ENCODE measurements at places on chromosomes 1 and 21. TPM values are rescaled to one million over a fixed set of nuclear protein-coding genes. Genes with fewer than 3 reads are reported as not detected.

GRCh38 chr1:173268786-173269277 is 61.7 kb upstream of the TNFSF4 start:
- no peak for DNase-seq

DNA sequence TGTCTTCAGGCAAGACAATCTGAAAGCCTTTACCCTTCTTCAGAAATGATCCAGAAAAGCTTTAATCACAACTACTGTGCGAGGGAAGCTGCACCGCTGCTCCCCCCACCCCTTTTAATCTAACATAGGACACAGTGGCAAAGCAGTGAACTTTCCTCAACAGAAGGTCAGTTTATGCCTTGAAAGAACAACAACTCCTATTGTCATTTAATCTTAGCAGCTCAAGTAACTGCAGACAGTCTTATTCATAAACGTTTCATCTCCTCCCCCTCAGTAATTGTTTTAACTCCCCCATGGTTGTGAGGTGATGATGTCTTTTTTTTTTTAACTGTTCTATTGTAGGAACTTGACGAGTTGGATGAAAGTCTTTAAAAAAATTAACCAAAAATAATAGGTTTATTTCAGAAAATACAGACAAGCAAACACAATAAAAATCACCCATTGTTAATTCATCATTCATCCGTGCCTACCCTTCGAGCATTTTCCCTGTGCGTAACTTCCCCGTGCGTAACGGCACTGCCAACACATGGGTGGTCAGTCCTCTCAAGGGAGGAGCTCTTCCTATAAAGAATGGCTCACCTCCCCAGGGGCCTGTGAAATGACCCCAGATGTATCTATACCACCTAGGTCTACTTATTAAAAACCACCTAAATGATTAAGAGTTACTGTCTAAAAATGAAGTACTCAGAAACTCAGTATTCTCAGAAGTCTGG is 3.3 kb upstream of the ADAR start:
- DNase-seq: no peak

GRCh38 chr1:112358061-112358770 is 37.8 kb upstream of the CTTNBP2NL start:
- no peak for DNase-seq

- no peak for DNase-seq
Measured at GRCh38 chr1:29753771-29754572, 517.6 kb downstream of the PTPRU start.

DNA sequence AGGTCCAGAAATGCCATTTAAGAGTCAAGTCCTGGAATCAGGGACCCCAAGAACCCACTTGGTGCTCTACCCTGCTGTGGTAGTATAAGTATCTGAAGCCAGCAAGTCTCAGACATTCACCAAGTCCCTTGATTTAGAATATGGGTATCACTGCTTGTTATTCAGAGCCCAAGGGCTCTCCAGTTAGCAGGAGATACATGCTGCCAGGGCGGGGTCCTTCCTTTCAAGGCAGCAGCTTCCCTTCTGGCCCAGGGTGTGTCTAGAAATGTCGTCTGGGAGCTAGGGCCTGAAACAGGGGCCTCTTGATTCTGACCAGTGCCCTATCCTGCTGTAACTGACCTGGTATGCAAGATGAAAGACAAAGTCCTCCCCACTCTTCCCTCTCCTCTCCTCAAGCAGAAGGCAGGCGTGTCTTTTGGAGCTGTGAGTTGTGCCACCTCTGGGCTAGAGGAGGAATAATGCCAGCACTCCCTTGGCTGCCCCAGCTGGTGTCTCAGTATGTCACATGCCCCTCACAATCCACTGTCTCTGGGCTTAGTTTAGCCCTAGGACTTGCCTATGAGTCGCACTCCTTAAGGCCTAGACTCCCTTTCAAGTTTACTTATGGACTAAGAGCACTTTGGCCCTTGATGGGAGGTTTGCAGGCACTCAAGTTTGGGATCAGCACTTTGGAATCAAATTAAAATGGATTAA is 200.2 kb downstream of the MRPL39 start:
- no peak for DNase-seq

GRCh38 chr1:230281556-230281955 is 144.6 kb downstream of the PGBD5 start:
- no peak for DNase-seq

Gene RPTN
- total RNA-seq: not detected

- DNase-seq: no peak
Measured at GRCh38 chr1:180278194-180278515, 48.1 kb downstream of the LHX4 start.

GRCh38 chr1:10495952-10496351 is 21.2 kb downstream of the PEX14 start:
- DNase-seq: peak; percentile 75

DNA sequence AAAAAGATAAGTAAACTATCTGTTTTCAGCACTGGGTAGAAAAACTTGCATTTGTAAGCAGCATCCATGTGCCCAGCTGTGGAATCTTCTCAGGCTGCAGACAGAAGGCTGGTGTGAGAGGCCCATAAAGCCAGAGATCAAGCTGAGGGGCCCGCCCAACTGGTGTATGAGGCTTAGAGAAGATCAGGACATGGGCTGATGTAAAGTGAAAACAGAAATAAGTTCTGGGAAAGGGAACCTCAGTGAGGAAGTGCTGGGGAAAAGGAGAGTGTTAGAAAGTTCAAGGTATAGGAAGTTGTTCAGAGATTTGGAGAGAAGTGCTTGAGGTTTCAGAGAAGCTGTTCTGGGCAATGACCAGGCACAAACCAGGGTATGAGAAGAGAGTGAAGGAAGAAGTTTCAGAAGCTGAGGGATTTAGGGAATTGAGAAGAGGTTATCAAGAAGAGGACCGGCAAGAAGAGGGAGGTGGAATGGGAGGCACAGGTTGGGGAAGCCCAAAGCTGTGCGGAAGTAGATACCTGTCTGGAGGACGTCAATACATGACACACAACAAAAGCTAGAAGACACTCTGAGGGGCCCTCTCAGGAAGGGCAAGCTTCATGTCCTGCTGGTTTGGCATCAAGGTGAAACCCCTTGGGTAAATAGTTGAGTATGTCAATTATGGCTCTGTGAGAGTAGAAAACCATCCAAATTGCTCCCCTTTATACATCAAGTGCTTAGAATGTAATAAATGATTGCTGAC is 2.7 kb upstream of the CD5L start:
- DNase-seq: peak; percentile 2

GRCh38 chr1:86335916-86336315 is 60.2 kb downstream of the ODF2L start:
- no peak for DNase-seq

Gene TNFRSF4
- 2.9 TPM for total RNA-seq

GRCh38 chr1:24875257-24875656 is 54.8 kb downstream of the RUNX3 start:
- no peak for DNase-seq

Gene TGFBR3
- total RNA-seq: 69.2 TPM

Gene SLAMF6
- total RNA-seq: not detected

Gene XCL2
- total RNA-seq: 1.7 TPM

Gene S100A3
- total RNA-seq: 0.72 TPM

Gene GUCA2B
- total RNA-seq: not detected

Gene OR2T29
- not detected for total RNA-seq

DNA sequence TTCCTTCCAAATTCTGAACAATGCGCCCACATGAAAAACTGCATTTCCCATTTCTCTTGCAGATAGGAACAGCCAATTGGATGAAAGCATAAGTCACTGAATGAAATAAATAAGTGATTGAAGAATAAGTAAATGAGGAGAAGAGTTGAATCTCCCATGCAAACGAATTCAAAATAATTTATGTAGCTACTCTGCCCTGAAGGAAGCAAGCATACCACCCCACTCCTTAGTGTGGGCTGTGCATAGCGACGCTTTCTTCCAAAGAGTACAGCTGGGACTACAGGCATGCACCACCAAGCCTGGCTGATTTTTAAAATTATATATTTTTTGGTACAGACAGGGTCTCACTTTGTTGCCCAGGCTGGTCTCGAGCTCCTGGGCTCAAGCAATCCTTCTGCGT is 16.5 kb upstream of the RIMKLA start:
- DNase-seq: no peak

DNA sequence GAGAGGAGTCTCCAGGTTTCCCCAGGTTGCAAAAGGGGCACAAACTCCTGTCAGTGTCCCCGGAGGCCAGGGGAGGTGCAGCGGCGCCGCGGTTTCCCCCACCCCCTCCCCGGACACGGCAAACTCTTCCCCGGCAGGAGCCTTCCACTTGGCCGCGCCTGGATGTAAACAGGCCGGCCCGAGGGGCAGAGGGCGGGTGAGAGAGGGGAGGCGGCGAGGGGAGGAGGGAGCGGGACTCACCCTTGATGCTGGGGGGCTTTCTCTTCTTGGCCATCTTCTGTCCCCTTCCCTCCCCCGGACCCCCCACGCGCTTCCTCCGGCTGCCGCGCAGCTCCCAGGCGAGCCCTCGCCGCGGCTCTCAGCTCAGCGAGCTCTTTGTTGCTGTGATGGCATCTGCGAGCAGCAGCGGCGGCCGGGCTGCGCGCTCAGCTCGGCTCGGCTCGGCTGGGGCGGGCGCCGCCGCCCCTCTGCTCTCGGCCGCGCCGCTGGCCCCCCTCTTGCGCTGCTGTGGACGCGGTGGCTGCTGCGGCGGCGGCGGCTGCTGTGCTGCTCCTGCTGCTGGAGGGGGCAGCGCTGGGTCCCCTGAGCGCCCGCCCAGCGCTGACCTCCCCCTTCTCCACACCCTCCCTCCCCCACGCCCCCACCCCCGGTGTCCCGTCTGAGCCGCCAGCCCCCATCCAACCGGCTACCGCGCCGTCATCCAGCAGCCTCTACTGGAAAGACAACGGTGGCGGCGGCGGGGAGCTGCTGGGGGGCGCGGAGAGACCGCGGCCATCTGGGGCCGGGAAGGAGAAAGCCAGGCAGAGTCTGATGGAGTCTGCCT is 4.9 kb upstream of the SLC44A5 start:
- DNase-seq: peak; percentile 67

Gene OR2L2
- not detected for total RNA-seq

DNA sequence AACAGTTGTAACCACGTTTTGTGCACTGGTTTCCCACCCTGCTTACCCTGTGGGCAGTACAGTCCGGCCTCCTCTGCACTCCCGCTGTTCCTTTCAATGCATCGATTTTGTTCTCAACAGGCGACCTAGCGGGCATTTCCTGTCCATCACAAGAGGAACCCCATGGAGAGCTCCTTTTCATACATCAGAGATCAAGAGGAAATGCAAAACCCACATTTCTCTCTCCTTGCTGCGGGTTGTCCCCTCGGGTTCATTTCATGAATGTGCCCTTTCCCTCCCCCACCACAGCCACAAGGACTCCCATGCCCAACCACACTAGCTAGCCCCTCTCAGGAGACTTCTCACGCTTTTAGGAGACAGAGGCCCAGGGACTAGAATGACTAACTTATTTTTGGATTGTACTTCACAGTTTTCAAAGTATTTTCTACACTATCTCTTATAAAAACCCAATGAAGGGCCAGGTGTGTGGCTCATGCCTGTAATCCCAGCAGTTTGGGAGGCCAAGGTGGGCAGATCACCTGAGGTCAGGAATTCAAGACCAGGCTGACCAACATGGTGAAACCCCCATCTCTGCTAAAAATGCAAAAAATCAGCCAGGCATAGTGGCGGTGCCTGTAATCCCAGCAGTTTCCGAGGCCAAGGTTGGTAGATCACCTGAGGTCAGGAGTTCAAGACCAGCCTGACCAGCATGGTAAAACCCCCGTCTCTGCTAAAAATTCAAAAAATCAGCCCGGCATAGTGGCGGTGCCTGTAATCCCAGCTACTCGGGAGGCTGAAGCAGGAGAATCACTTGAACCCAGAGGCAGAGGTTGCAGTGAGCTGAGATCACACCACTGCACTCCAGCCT is 18.4 kb downstream of the ATP1A4 start:
- DNase-seq: no peak

Gene RGS7
- total RNA-seq: not detected

DNA sequence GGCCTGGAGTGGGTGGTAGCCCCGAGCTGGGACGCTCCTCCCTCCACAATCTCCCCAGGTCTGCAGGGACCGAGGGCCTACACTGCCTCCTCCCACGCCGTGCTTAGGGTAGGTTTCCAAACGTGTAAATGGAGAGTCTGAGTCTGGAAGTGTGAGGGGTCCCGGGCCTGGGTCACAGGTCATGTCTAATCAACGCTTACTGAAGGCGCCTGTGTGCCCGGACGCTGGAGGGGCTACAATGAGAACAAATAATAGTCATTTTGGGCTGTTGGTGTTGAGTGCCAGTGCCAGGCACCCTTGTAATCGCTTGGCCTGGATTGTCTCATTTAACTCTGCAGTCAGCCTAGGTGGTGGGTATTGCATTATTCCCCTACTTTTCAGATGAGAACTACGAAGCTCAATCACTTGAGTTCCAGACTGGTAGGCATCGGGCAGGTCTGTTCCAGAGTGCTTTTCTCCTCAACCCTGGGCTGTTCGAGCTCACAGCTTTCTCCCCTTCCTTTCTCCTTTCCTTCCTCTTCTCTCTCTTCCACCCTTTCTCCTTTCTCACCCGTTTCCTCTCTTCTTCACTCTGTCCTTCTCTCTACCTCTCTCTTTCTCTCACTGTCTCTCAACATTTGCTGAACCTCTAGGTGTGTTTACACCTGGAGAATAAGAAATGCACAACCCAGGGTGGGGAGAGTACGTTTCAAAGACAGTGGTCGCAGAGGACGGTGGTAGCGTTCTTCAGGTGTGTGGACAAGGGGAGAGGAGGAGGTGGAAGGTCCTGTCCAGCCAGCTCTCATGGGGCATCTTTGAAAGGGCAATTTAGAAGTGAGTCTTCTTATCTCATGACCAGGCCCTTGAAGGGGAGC is 883 bp downstream of the SLC66A1 start:
- DNase-seq: no peak

- DNase-seq: no peak
Measured at GRCh38 chr1:196997423-196997822, 20.1 kb downstream of the CFHR5 start.

DNA sequence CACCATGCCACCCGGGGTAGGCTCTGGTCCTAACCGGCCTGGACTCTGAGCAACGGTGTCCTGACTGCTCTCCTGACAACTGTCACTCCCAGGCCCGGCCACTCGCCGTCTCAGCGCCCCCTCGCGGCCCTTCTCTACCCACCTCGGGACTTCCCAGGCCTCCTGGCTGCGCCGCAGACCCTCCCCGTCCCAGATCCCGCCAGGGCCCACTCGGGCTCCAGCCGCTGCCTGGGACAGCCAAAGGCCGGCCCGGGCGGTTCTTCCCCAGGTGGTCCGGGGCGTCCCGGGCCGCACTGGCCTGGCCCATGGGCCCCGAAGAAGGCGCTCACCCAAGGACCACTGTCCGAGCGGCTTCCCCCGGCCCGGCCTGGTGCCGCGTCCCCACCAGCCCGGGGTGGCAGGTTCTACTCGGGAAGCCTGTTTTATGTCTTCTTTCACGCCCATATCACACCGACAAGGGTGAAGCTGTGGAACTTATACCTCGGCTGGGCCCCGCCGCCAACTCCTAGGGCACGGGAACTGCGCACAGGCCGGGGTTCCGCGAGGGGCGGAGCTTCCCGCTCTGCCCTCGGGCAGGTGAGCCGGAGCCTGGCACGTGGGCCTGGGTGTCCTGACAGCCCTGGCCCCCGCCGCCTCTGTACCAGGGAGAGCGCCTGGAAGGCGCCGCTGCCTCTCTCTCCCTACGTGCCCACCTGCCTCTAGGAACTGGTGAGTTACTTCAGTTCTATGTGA is 138.3 kb downstream of the TTLL7 start:
- peak; percentile 76 for DNase-seq

GRCh38 chr1:175035865-175036264 is 12.6 kb upstream of the MRPS14 start:
- no peak for DNase-seq
